ENCODE measurements at places on chromosomes 3 and 15. TPM values are rescaled to one million over a fixed set of nuclear protein-coding genes. Genes with fewer than 3 reads are reported as not detected.

DNA sequence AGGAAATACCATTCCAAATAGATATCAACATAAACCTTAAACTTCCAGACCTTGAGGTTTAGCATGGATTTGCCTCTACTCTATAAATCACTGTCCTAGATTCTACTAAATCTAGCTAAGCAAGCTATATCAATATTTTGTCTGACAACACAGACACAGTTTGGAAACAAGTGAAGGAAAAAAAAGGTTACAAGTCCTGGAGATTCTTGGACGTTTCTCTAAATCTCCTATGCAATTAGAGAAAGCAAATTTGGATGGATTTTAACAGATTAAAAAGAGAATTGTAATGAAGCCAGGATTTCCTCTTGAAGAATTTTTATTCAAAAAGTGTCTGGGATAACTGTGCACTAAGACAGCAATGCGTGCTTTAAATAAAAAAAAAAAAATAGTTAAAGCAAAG is 441.1 kb upstream of the DPH6 start:
- no peak overlapping the region for H3K27ac ChIP-seq
- no peak overlapping the region for H3K4me3 ChIP-seq
- H3K27me3 ChIP-seq, result no peaks in the 10 kb centered on the region
- H3K36me3 ChIP-seq, result no peaks in the 10 kb centered on the region
- peaks cover 21% of the 10 kb centered on the region for H3K4me1 ChIP-seq

DNA sequence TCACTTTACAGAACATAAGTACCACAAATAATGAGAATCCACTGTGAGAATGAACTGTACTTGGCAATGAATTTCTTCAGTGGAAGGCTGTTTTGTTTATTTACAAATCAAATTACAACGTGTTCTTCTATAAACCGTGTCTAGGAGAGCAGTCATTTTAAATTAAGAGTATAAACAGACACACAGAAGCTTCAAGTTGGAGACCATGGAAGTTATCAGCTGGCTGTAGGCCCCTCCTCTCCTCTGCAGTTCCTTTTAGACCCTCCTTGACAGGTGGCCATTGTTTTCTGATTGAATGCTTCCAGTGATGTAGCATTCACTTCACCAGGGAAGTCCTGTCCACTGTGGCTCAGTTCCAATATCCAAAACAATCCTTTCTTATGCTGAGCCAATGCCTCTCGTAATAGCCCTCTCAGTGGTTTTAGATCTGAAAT is 7.3 kb upstream of the MAPK6 start:
- H3K27me3 ChIP-seq, result no peaks in the 10 kb centered on the region
- no peak for DNase-seq
- no peak overlapping the region for H3K27ac ChIP-seq

- H3K4me3 ChIP-seq, result no peak overlapping the region
- no peak for DNase-seq
- H3K4me1 ChIP-seq, result peaks cover 5% of the 10 kb centered on the region
- H3K27me3 ChIP-seq, result peaks cover 24% of the 10 kb centered on the region
- no peak overlapping the region for H3K27ac ChIP-seq
- peaks cover 3% of the 10 kb centered on the region for H3K36me3 ChIP-seq
Measured at GRCh38 chr3:71916747-71917369, 131.9 kb upstream of the PROK2 start.

DNA sequence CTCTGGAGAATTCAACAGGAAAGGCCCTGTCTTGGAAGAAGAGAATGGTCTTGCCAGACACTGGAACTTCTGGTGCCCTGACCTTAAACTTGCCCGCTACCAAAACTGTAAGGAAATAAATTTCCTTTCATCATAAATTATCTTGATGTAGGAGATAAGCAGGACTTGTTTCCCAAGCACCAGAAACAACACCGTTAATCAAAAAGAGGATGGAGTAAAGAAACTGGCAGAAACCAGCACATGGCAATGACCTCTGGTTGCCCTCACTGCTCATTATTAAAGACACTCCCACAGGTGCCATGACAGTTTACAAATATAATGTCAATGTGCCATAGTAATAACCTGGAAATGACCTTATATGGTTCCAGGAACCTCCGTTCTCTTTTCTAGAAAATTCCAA is 426.1 kb downstream of the EDEM1 start:
- no peak for DNase-seq
- no peak overlapping the region for H3K27ac ChIP-seq
- no peak overlapping the region for H3K4me3 ChIP-seq
- H3K36me3 ChIP-seq, result no peaks in the 10 kb centered on the region
- no peaks in the 10 kb centered on the region for H3K4me1 ChIP-seq

- no peaks in the 10 kb centered on the region for H3K4me1 ChIP-seq
- H3K36me3 ChIP-seq, result no peaks in the 10 kb centered on the region
- no peak overlapping the region for H3K4me3 ChIP-seq
Measured at GRCh38 chr3:187902936-187903335, 157.7 kb upstream of the BCL6 start.

Gene UBXN7
- 62.5 TPM for total RNA-seq

Gene DAG1
- total RNA-seq, result 149 TPM

Gene TMEM158
- 6.9 TPM for total RNA-seq

Gene DNAH12
- 0.29 TPM for total RNA-seq

Measured in chondrocyte (in vitro differentiated cells).